ENCODE measurements at places on chromosomes 7 and 10. TPM values are rescaled to one million over a fixed set of nuclear protein-coding genes. Genes with fewer than 3 reads are reported as not detected.

DNA sequence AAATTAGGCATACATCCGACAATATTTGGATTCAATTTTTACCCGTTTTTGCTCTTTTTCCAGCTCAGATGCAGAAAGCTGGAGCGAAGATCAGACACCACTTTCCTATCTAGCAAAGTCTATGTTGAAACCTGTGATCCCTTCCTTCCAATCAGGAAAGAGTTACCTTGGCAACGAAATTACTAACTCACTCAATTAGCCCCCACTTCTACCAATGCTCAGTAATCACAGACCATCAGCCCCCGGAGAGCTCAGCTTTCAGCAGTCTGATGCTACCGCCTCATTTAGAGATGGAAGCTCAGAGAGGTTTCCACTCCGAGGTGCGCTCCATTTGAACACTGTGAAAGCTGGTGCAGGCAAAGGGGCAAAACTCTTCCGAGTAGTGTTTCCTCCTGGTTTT, 6.7 kb downstream of the FRAT1 start:
- no peak for DNase-seq

DNA sequence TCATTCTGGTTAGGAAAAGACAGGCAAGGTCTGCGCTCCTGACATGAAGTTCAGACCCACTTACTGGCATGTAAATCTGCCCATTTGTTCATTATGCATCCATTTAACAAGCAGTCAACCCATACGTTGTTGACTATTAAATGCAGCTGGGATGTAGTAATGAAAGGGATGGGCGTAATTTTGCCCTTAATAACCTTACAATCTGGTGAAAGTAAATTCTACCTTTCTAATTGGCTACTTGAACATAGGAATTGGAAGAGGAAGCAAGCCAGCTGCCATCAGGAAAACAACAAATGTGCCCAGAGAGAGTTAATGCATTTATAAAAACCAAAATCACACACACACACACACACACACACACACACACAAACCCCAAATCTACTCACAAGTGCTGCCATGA, 170.2 kb upstream of the PITRM1 start:
- no peak for DNase-seq

GRCh38 chr10:52664629-52665028, 108.0 kb downstream of the MBL2 start:
- DNase-seq, result no peak

DNA sequence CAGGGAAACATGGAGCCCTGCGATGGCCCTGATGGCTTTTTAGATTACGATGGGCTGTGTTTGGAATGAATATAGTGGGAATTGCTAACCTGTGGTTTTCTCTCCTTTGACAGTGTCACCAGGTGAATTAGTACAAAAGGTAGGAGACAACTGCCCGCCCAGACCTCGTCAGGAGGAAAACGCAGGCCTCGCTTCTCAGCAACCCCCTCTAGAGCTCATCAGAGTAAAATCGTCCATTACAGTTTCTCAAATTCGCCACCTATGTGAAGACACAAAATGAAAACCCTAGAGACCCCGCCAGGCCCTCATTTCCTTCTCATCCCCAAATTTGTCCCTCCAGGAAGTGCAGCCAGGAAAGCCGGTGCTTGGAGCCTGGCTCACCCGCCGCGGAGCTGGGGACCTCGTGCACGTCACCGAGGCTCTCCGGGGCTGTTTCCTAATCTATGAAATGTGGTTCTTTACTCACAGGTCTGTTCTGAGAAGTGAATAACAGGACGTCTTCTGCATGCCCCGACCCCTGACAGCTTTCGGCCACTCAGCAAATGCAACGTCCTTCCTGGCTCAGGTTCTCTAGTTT, 143.7 kb downstream of the VIPR2 start:
- DNase-seq, result no peak

GRCh38 chr10:789831-790701, 100.6 kb upstream of the DIP2C start:
- DNase-seq, result no peak

DNA sequence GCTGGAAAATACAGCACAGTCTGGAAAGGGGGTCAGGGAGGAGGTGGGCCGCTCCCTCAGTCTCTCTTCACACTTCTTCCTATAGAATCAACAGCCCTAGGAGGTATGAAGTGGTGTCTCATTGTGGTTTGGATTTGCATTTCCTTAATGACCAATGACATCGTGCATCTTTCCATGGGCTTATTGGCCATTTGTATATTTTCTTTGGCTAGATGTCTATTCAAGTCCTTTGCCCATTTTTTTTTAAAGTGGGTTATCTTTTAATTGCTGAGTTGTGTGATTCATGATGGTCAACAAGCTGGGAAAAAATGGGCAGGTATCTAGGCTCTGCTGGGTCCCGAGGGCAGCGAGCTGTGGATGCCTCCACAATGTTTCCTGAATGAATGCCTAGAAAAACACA, 29.1 kb downstream of the TMEM130 start:
- no peak for DNase-seq

GRCh38 chr7:12578930-12579640, 8.6 kb downstream of the SCIN start:
- DNase-seq, result no peak

DNA sequence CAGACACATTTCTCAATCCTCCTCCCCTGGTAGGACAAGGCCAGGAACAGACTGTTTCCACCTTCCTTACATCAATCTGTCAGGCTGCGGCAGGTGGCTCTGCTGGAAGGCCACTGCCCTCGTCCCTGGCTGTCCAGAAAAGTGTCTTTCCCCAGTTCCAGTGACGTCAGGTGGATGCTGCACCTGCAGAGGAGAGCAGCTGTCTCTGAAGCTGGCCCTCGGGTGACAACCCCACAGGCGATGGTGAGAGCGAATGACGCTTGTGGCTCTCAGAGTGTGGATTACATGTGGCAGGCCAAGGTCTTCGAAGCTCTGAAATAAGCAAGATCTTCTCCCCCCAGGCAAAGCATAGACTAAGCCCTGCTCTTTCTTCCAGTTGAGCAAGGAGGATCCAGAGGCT, 146.9 kb upstream of the RET start:
- DNase-seq, result no peak

PDK4 gene
- 1.4 TPM for total RNA-seq

ITIH5 gene
- total RNA-seq, result 0.66 TPM
